ENCODE measurements at places on chromosomes 5 and 9.

- no peak for DNase-seq
Observed at GRCh38 chr9:95585824-95586223, 69.1 kb upstream of the PTCH1 start.

GRCh38 chr9:2674141-2674824 is 43.0 kb upstream of the KCNV2 start:
- DNase-seq = no peak

DNA sequence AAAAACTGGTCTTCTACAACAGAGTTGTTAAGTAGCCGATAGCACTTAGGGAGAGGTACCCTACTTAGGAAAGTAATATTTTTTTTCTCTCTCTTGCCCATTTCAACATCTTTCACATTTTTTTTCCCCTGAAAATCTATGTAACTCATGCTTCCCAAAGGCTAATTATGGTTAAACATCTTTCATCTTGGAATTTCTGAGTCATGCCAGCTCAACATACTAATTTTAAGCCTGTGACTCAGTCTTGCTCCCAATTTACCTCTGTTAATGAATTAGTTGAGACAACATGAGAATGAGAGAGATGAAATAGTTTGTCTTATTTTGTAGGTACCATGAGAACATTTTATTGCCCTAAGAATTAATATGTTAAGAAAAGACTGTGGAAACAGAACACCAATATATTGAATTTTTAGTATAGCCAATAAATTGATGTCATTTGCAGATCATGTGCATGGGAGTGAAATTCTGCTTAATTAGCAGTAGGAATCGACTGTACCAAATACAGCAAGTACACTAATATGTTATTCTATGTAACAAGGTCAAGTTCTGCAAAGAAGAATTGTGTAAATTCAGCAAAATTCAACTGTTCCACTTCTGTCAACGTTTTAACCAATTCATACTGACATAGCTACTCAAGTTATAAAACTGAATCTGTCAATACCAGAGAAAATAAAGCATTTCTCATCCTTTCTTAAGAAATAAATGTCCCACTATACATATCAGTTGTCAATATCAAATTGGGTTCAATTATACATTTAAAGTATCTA is 550.0 kb downstream of the PTPRD start:
- DNase-seq = no peak

GRCh38 chr9:17789316-17789715 is 210.4 kb downstream of the SH3GL2 start:
- no peak for DNase-seq

GRCh38 chr9:97556036-97556720 is 54.7 kb downstream of the TMOD1 start:
- no peak for DNase-seq

DNA sequence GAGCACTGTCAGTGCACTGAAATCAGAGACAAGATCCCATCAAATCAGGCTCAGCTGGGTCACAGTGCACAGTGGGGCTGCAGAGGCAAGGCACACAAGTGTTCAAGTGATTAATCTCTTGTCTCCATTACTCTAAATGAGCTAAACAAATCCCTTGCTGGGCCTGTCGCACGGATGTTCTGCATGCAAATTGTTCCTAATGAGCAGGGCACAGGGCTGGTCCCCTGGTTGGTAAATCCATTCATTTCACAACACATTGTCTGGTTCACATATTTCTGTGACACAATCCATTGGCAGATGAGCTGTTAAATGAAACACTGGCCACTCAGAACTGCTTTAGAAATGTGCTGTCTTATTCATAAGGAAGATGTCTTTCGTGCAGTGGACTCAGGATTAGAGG is 167.9 kb upstream of the BRINP1 start:
- DNase-seq = no peak

GRCh38 chr5:116358911-116359418 is 215.7 kb downstream of the SEMA6A start:
- no peak for DNase-seq

Data from T-cell (primary cell).